ENCODE measurements at places on chromosomes 13 and 19. TPM values are rescaled to one million over a fixed set of nuclear protein-coding genes. Genes with fewer than 3 reads are reported as not detected.

The KCNC3 gene
- total RNA-seq = under 0.01 TPM

The JSRP1 gene
- not detected for total RNA-seq

The CEACAM3 gene
- not detected for total RNA-seq

The SH2D3A gene
- not detected for total RNA-seq

The C19orf67 gene
- total RNA-seq = not detected

The KIR2DL1 gene
- total RNA-seq = not detected

The PRKCSH gene
- total RNA-seq = 238 TPM

All from pericardium fibroblast (primary cell).